ENCODE measurements at places on chromosomes 16 and 17. TPM values are rescaled to one million over a fixed set of nuclear protein-coding genes. Genes with fewer than 3 reads are reported as not detected.

CES1 gene
- total RNA-seq: 1.8 TPM

KRT9 gene
- 0.15 TPM for total RNA-seq

CNGB1 gene
- not detected for total RNA-seq

PITPNC1 gene
- total RNA-seq: 41.9 TPM

CSH2 gene
- not detected for total RNA-seq

CDH1 gene
- total RNA-seq: 73.2 TPM

GSG1L gene
- not detected for total RNA-seq

CDR2L gene
- total RNA-seq: 26.5 TPM

CHD9 gene
- 18.9 TPM for total RNA-seq

ITGAE gene
- total RNA-seq: 19.9 TPM

PERCC1 gene
- total RNA-seq: not detected

CDRT4 gene
- total RNA-seq: 6.2 TPM

KCTD19 gene
- not detected for total RNA-seq

ST6GALNAC2 gene
- total RNA-seq: 14.7 TPM

SKAP1 gene
- 12.4 TPM for total RNA-seq

MPP3 gene
- total RNA-seq: 19.5 TPM

DNA sequence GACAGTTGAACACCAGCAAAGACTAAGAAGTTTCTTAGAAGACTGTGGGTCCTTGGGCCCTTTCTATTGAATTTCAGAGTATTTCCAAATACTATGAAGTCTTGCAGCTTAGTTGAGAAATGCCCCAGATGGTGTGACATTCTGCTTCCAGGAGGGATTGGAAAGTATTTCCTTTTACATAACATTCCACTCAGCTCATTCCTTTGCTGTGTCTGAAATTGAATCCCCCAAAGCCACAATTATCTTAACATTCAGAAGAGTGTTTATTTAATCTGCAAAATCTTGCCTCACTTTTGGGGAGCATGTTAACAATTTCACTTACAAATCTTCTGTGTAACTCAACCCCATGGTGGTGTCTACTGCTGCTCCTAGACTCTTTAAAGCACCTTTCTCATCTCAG, 307.7 kb downstream of the WWOX start:
- DNase-seq: no peak

DNA sequence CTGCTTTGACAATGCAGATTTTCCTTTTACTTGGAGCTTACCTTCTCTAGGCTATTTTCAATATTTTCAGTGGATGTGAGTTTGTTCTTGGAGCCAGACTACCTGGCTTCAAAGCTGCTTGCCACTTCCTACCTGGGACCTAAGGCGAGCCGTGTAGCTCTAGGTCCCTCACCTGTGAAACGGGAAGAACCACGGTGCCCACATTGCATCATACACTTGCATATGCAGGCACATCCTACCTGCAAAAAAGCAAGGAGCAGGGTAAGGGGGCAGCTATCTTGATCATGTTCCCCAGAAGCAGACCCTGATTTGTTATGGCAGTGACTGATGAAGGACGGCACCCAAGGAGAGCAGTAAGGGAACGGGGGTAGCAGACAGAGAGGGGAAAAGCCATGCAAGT, 27.0 kb upstream of the MPRIP start:
- DNase-seq: no peak

DNA sequence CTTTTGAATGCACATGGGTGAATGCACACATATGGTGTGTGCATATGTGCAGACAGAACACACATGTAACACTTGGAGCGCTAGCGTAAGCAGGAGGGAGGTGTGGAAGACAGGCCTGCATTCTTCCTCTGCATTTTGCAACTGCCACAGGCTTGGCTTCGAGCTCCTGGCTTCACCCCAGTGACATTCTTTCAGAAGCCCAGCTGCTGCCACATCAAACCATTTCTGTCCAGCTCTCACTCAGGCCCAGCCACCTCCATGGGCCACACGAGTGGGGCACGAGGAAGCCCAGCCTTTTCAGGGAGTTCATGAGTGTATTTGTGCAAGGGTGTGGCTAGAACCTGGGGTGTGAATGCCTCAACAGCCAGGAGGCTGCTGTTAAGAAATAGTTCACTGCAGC, 18.8 kb downstream of the LGALS3BP start:
- no peak for DNase-seq

DNA sequence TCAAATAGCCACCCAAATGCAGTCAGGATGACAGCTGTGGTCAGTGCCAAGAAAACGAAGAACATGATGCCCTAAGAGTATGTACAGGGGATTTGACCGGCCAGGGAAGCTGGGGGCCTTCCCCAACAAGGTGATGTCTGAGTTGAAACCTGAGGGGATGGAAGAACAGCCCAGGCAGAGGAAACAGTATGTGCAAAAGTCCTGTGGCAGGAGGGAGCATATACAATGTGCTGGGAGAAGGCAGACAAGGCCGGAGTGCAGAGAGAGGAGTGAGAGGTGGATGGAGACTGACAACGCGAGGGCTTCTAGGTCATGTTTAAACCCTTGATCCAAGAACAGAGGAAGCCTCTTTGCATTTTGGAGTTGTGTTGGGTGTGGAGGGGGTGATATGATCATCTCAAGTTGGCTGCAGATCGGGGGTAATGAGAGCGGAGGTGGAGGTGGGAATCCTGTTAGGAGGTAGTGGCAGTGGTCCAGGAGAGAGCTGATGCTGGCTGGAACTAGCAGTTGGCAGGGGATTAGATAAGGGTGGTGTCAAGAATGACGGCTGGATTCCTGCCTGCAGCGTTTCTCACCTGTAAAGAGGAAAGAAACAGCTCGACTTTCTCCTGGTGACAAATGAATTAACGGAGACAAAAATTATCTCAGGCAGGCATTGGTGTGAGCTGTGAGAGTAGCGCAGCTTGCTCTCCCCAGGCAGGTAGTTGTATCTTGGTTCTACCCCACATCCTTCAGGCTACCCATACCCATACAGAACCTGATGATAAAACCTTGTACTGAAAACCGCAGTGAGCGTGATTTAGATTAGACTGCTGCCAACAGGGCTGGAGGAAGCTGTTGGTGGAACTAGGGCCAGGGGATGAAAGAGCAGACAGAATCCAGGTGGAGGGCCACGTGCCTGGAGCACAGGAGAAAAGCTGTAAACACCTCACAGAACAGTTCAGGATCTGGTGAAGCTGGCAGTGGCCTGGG, 37.2 kb upstream of the NGFR start:
- DNase-seq: no peak

- DNase-seq: peak; percentile 28
Observed at GRCh38 chr16:86396901-86397311, 113.4 kb upstream of the FOXF1 start.

GRCh38 chr17:27981978-27982377, 60.5 kb upstream of the NLK start:
- no peak for DNase-seq

DNA sequence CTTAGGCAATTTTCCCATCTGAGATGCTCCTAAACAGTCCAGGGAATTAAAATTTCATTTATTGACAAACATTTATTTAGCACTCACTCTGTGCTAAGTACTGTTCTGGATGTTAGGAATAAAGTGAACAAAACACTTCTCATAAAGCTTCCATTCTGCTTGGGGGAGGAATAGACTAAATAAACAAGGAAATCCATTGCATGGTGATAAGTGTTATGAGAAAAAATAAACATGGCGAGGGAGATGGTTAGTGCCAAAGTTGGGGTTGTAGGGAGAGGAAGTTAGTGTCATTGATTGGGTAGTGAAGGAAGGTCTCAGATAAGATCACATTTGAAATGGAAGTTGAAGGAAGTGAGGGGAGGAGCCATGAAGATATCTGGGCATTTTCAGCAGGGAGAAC, 72.2 kb upstream of the CES5A start:
- DNase-seq: no peak

GRCh38 chr16:30534368-30535105, at the start of gene ZNF747:
Gene ZNF747, minus strand, starts transcription at chr16:30534858. Its CDS starts 179 bp downstream, at chr16:30534679.
- peak; percentile 70 for DNase-seq

- no peak for DNase-seq
Observed at GRCh38 chr17:1970843-1971384, 54.2 kb downstream of the RTN4RL1 start.

GRCh38 chr16:78607465-78607864, 508.0 kb downstream of the WWOX start:
- DNase-seq: no peak

DNA sequence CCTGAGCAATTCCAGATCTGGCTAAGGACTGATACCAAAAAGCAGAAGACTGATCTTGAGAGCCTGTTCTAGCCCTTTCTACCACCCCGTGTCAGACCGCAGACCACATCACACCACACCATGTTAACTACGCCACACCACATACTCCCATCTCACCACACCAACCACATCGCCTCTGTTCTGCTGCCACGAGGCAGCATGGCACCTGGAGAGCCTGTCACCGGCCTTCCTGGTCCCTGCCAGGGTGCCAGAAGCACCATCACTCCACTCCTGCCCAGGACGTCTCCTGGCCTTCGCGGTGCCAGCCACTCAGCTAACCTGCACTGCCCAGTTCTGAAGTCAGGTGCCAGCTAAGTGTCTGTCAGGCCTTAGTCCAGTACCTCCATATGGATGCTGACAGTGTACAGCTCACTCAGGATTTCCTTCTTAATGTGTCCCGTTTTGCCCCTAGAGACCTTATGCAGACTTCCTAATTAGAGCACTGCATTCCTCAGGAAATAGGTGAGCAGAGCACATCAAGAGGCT, 37.2 kb upstream of the BCAR1 start:
- no peak for DNase-seq

- DNase-seq: no peak
Observed at GRCh38 chr17:13365331-13365730, 236.4 kb downstream of the HS3ST3A1 start.

DNA sequence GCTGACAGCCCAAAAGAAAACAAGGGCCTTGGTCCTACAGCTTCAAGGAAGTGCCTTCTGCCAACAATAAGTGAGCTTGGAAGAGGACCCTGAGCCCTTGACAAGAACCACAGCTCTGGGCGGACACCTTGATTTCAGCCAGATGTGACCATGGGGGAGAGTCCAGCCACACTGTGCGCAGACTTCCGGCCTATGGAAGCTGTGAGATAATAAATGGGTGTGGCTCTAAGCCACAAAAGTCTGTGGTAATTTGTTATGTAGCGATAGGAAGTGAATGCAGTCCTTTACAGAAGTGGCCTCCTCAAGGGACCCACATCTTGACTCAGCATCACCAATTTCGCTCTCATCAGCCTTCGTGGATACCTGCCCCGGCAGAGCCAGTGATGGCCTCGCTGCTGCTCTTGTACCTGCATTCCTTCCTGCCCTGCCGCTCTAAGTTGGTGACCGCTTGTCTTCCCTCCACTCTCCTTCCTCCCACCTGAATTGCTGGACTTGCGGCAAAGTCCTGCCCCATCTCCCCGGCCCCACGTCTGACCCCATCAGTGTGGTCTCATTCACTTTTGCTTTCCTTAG, 29.3 kb downstream of the PRSS54 start:
- no peak for DNase-seq

GRCh38 chr16:31357324-31358109, 2.5 kb downstream of the ITGAX start:
- DNase-seq: no peak

- DNase-seq: no peak
Observed at GRCh38 chr17:30449480-30449879, 27.7 kb upstream of the GOSR1 start.

DNA sequence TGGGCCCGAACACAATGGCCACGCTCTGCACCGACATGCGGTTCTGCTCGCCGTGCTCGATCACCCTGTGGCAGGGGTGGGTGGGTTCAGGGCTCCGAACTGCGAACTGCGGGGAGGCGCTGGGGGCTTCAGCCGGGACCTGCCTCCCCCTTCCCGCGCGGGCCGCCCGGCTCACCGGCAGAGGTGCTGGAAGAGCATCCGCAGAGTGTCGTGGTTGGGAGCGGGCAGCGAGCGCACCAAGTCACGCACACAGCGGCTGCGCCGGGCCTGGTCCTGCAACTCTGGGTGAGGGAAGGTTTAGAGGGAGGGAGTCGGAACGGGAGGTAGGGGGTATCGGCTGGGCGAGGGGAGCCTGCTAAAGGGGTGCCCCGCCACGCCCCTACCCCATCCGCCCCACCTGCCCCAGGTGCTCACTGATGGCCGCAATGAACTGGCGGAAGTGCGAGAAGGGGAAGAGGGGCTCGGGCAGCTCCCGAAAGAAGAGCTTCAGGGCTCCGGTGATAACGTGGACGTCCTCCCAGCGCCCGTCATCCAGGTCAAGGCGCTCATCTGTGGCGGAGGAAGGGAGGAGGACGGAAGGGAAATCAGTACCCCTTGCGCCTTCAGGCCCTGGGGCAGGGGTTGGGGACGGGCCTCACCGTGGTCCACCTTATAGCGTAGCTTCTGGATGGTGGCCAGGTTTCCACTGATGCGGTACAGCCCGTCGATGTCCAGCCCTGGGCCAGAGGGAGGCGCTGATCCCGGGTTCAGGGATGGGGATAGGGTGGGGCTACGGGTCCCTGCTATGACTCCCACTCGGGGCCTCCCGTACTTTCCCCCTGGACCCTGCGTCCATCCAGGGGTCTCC, 36.9 kb downstream of the ARHGAP27 start:
- DNase-seq: no peak

DNA sequence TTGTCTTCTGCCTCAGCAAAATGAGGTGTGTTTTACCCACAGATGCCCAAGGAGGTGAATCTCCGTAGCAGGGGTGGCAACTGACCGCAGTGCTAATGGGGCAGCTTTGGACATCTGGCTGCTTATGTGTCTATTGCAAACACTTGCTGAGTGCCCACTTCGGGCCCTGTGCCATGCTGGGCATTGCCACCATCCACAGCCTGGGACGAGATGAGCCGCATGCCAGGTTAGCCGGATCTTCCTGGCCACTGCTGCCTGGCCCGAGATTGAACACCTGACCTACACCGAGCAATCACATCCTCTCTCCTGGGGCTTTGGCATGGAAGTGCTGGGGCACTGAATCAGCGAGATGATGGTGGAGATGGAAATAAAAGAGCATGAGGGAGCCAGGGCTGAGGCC, 238.7 kb downstream of the GSG1L start:
- no peak for DNase-seq

- DNase-seq: no peak
Observed at GRCh38 chr16:78127130-78127529, 27.7 kb downstream of the WWOX start.

DNA sequence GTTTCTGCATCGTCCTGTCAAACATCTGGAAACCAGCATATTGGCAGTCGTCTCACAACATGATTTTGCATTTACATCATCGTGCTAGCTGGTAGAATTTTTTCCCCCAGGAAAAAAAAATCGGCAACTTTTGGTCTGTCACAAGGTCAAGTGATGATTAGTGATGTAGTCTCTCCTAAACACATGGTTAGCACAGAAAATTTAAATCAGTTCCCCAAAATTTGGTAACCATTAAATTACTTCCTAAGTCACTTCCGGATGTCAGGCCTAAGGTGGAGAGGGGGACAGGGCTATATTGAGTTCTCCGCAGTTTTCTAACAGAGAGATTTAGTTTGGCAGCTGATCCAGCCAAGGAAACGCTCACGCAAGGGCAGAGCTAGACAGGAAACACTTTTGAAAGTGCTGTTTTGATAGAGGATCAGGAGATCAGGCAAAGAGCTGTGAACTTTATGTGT, 271.0 kb upstream of the TBX2 start:
- DNase-seq: no peak

GRCh38 chr16:12513791-12514175, 289.9 kb downstream of the CPPED1 start:
- no peak for DNase-seq

GRCh38 chr17:9024497-9024896, 3.2 kb downstream of the NTN1 start:
- no peak for DNase-seq
